ENCODE measurements at places on chromosomes 2 and 18.
A peak's percentile ranks its signal among the peaks of the same experiment; 100 is the strongest.

DNA sequence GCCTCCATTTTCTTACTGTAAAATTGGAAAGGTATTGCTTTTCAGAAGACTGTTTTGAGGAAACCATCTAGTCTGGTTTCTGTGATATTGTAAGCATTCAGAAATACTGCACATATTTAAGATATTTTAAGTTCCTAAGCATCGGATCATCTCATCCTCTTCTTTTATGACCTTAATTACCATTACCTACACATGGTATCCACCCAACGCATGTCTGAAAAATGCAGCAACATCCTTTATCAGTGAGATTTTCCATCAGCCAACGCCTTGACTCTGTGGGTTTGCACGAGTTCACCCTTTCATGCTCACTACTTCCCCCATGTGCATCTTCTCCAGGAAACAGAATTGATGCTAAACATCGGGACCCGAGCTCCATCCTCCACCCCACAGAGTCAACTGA, 84.3 kb downstream of the COL4A4 start:
- DNase-seq: no peak

GRCh38 chr18:62438018-62438329, 84.9 kb upstream of the ZCCHC2 start:
- no peak for DNase-seq

DNA sequence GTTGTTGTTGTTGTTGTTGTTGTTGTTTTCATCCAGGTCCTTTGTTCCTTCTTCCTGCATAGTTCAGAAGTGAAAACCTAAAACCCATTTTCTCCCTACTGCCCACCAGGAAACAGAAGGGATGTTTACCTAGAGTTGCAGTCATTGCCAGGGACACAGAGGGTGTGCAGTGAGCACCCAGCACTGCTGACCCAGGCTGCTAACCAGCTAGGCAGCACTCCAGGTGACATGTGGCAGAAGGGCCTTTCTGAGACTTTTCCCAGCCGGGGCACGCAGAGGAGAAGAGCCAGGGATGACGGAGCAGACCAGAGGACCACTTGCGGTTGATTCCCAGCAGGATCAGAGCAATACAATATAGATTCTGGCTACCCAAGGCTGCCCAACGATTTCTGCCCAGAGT, 286.3 kb downstream of the BCL11A start:
- no peak for DNase-seq

DNA sequence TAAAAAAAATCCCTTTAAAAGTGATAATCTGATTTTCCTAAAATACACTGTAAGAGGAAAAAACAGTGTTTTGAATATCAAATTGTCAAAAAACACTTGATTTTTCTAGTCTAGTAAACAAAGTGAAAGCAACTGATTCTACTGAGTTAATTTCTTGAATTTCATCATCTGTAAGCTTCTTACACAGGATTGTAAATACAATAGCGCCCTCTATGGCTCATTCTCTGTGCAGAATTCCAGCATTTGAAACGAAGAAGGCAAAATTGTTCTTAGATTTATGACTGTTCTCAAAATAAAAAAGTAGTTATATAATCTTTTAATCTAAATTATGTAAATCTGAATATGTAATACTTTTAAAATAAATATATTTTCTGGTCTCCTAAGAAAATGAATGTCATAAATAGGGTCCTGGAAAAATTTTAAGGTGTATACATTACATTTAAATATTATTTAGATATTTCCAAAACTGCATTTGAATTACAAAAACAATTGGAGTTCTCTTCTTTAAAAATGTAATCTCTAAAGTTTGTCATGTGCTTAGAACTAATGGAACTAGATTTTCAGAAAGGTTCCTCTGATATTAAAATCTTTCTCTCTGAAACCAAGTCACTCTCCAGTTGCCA, 176.9 kb upstream of the MC4R start:
- DNase-seq: peak; percentile 53

- no peak for DNase-seq
These were observed 375.2 kb upstream of the SMIM21 start for GRCh38 chr18:75802681-75803080.

GRCh38 chr2:231727621-231728020, 19.3 kb downstream of the PTMA start:
- no peak for DNase-seq

DNA sequence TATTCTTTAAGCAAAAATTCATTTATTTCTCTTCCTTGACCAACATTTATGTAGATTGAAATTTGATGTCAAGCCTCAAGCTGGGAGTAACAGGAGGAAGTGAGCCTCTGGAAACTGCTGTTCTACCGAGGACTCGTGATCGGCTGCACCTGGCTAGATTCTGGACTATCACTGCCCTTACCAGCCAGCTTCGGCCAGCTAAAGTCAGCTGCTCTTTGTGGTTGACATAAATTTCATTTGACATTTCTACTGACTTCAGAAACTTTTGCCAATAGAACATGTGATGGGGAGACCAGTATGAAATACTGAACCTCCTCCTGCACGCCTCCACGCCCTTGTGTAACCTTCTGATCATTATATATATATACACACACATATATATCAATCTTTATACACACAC, 74.2 kb upstream of the RGPD5 start:
- no peak for DNase-seq

Data from keratinocyte (primary cell).